Femur (tissue), 1 donor: ENCODE measurements at places on chromosomes 2 and 18.
A peak's percentile ranks its signal among the peaks of the same experiment; 100 is the strongest.

DNA sequence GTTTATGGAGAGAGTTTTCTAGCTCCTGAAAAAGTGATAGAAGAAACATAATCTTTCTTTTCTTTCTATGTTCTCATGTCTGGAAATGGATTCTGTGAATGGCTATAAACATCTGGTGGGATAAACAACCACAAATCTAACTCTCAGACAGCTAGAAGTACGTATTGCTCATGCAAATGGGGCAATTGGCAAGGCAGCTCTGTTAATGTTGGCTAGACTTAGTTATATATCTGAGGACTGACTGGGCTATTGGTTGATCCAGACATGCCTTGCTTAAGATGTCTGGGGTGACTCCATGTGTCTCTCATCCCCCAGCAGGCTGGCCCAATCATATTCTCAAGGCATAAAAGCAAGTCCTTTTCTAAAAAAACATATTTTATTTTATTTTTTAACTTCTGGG is 939.2 kb upstream of the NRXN1 start:
- no peak for DNase-seq

DNA sequence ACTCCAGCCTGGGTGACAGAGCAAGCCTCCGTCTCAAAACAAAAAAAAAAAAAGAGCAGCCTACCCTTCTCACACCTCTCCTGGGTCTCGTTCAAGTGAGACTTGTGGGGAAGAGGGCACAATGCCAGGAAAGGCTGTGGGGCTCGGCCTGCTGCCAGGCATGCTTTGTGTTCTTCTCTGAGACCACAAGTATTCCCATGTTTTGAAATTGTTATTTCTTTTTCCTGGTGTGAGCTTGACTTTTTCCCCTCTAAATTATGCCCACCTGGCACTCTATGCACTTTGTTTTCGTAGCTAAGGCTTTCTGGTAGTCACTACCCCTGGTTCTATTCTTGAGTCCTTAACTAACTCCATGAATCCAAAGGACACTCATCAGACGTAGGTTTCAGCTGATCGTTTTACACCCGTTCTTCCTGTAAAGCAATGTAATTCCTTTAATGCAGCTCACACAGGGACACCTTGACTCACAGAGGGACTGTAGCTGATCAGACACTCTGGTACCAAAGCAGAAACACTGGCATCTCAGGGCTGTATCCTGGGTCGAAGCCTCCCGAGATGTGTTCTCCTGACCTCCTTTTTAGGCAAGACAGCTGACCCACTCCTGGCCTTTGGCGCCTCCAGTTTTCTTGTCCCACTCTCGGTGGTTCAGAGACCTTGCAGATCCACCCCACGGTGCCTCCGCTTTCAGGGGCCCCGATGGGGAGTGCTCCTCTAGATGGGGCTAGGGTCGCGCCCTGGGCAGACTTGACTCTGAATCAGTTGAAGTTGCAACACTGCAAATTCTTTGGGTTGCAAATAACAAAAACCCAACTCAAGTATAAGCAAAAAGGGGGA is 193.3 kb upstream of the AGAP1 start:
- DNase-seq: peak; percentile 53

GRCh38 chr2:43724728-43725526 is 48.7 kb upstream of the C1GALT1C1L start:
- DNase-seq: no peak

DNA sequence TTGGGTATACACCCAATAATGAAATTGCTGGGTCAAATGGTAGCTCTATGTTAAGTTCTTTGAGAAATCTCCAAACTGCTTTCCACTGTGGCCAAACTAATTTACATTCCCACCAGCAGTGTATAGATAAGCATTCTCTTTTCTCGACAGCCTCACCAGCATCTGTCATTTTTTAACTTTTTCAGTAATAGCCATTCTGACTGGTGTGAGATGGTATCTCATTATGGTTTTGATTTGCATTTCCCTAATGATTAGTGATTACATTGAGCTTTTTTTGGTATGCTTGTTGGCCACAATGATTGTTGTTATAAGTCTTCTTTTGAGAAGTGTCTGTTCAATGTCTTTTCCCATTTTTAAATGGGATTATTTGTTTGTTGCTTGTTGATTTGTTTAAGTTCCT is 50.4 kb upstream of the EPAS1 start:
- no peak for DNase-seq

GRCh38 chr2:33115196-33115595 is 168.4 kb downstream of the LTBP1 start:
- DNase-seq: no peak

DNA sequence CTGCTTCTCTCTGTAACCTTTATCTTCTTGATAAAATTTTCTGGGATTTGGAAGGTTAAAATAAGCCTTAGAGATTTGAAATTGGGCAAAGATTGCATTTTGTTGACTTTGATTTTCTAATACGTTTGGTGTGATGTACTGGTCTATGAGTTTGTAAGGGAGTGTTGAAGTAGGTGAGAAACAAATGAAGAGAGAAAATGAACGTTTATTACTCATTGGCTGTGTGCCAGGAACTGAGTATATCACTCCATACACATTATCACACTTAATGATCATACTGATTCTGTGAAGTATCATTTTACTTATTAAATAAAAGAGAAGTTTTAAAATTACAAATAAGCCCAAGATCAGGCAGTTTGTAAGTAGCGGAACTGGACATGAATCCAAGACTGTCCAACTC is 795.1 kb upstream of the ZEB2 start:
- DNase-seq: no peak

DNA sequence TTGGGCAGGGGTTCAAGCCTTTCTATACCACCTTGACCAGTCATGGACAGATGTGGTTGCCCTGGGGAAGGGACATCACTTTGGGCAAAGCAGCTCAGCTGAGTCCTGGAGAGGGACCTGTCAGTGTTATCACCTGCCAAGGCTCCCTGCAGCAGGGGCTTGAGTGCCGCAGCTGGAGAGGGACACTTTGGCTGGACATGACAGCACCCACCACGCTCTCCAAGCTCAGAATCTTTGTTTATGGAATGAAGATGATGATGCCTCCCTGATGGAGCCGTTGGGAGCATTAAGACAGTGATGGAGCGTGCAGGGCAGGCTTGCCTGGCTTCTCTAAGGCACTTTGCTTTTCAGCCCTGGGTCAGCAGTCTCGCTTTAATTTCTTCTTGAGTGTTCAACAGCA is 4.3 kb upstream of the TFCP2L1 start:
- DNase-seq: no peak

GRCh38 chr2:240160291-240161086 is 20.0 kb upstream of the OTOS start:
- DNase-seq: no peak

GRCh38 chr2:149132901-149133300 is 94.4 kb downstream of the LYPD6B start:
- DNase-seq: no peak

GRCh38 chr2:187034434-187034833 is 185.5 kb upstream of the ZSWIM2 start:
- no peak for DNase-seq

DNA sequence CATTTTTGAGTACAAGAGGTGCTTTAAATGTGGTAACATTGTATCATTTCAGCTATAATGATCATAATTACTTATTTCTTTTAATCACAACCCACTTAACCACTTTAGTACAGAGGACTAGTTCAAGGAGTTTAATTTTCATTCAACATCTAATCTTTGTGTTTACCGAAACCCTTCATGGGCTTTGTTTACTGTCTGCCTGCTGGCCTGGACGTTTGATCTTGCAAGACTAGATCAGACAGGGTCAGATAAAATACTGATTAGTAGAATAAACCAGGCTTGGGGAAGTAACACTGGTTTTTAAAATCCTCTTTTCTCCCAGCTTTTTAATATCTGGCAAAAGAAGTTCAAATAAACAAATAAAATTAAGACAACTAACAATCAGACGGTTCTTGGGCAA is 93.6 kb downstream of the SATB2 start:
- DNase-seq: no peak

- DNase-seq: no peak
These were observed 45.4 kb downstream of the CHN1 start for GRCh38 chr2:174959787-174960186.

DNA sequence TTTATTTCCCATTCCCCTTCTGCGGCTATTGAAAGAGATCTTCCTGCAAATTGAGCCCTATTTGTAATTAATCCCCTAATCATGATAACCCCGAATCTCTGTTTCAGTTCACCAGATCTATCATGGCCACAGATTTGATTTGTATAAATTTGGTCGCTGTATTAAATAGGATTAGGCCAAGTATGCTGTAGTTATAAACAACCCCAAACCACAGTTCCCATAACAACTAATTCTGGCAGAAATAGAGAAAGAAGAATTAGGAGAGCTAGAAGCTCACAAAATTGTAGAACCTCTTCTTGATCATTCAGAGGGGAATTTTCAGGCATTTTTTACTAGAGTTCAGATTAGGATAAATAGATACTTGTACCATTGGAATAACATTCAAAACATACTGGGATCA is 433.7 kb upstream of the TNP1 start:
- DNase-seq: no peak

DNA sequence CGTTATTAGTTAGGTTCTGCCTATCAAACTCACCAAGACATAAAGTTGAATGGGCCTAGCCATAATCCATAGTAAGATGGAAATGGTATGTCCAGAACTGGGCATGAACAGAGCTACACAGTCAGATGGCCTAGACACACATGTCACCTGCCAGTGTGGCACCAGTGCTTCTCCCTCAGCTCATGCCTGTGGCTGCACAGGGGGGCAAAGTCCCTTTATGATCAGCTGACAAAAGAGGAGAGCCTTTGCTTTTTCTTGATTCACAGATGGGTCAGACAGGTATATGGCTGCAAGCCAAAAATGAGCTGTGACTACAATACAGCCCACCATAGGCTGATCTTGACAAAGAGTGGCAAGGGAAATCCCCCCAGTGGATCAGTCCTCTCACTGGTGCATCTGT is 28.3 kb upstream of the STARD7 start:
- no peak for DNase-seq

DNA sequence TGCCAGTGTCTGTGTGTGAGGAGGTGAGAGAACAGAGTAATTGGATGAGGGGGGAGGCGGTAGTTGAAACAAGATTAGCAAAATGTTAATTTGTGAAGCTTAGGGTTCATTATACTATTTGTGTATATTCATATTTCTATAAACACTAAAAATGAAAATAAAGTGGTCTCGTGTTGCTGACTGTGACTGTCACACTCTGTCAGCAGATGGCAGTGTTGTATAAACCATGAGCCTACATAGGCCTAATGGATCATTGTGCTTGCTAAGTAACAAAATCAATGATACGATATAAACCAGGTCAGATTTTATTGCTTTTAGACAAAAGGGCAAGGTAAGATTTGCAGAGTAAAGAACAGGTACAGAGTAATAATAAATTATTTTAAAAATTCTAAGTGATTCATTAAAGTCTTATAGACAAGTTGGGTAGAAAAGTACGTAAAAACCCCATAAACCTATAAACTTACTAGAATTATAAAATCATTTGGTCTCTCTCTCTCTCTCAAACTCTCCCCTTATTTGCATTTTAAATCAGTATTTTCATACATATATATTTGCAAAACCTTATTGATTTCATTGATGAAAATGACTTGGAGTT is 182.7 kb downstream of the RPIA start:
- DNase-seq: no peak

DNA sequence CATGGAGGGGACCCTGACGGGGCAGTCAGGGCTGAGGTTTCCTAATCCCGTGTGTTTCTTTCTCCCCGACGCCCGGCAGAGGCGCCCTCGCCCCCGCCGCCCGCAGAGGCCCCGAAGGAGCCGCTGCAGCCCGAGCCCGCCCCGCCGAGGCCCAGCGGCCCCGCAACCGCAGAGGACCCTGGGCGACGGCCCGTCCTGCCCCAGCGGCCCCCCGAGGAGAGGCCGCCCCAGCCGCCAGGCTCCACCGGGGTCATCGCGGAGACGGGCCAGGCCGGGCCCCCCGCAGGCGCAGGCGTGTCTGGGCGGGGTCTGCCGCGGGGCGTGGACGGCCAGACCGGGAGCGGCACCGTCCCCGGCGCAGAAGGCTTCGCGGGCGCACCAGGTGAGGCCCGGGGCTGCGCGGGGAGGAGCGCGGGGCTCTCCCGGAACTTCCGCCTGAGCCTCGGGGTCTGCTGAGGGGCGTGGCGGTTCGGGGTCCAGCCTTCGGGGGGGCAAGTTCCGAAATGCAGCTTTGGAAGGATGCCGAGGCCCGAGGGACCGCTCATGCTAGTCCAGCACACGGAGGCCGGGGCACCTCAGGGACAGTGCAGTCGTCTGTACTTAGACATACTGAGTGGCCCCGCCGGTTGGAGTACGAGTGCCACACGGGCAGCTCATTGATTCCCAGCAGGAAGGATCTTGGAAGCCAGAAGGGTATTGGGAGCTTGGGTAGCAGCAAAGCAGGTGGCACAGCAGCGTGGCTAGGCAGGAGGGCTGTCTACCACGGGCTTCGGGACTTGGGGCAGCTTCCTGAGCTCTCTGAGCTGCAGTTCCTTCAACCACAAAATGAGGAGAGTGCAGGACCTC is 60.1 kb downstream of the EMILIN2 start:
- DNase-seq: peak; percentile 51

- no peak for DNase-seq
These were observed 7.6 kb upstream of the UXS1 start for GRCh38 chr2:106201661-106202060.

- DNase-seq: no peak
These were observed 649.2 kb downstream of the RNF144A start for GRCh38 chr2:7566382-7566881.

- DNase-seq: no peak
These were observed 28.9 kb downstream of the RPL31 start for GRCh38 chr2:101030866-101031554.

DNA sequence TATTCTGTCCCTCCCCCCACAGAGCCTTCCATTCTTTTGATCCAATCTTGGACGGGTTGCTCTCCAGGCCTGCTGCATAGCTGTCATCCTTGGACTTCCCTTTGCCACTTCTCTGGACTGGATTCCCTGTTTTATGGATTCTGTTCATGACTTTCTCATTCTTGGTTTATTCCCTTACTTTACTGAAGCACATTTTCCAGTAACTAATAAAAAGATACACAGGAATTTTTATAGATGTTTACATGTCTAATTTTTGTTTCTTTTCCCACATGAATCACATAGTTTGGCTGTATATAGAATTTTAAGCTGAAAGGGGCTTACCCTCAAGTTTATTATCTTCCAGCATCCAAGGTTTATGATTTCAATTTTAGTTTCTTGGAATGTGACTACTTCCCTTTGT is 37.9 kb downstream of the GDF7 start:
- no peak for DNase-seq

GRCh38 chr2:34162231-34162630 is 563.1 kb upstream of the FAM98A start:
- no peak for DNase-seq

DNA sequence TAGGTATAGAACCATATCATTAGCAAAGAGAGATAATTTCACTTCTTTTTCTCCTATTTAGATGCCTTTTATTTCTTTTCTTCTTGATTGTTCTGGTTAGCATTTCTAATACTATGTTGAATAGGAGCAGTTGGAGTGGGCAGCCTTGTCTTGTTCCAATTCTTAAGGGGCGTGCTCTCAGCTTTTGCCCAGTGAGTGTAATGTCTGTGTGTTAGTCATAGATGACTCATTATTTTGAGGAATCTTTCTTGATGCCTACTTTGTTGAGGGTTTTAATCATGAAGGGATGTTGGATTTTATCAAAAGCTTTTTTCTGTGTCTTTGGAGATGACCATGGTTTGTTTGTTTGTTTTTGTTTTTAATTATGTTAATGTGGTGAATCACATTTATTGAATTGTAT is 1453.1 kb upstream of the SLC39A10 start:
- DNase-seq: no peak

- no peak for DNase-seq
These were observed at the start of gene FEV for GRCh38 chr2:218985021-218985324. Gene FEV (minus strand): TSS chr2:218985184. CDS start chr2:218985075, 109 bp downstream.

GRCh38 chr2:85887566-85888019 is 1.2 kb downstream of the ST3GAL5 start:
- peak; percentile 64 for DNase-seq
